Activated CD4-positive, alpha-beta T cell treated with anti-CD3 and anti-CD28 coated beads for 36 hours (primary cell): ENCODE measurements at places on chromosomes 12 and 14.
A peak's percentile ranks its signal among the peaks of the same experiment; 100 is the strongest.

DNA sequence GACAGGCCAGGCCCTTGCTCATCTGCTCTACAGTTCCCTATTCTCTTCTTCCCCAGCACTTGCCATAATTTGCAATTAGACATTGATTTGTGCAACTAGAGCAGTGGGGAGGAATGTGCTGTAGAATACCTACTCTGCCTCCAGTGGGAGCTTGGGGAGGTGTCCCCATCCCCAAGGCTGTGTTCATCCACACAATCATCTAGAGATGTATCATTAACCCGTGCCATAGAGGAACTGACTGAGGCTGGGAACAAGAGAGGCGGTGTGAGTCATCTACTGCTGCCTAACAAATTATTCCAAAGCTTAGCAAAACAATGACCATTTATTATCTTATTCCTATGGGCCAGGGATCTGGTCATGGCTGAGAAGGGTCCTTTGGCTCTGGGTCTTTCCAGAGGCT, 5.1 kb upstream of the OTUB2 start:
- DNase-seq: no peak

DNA sequence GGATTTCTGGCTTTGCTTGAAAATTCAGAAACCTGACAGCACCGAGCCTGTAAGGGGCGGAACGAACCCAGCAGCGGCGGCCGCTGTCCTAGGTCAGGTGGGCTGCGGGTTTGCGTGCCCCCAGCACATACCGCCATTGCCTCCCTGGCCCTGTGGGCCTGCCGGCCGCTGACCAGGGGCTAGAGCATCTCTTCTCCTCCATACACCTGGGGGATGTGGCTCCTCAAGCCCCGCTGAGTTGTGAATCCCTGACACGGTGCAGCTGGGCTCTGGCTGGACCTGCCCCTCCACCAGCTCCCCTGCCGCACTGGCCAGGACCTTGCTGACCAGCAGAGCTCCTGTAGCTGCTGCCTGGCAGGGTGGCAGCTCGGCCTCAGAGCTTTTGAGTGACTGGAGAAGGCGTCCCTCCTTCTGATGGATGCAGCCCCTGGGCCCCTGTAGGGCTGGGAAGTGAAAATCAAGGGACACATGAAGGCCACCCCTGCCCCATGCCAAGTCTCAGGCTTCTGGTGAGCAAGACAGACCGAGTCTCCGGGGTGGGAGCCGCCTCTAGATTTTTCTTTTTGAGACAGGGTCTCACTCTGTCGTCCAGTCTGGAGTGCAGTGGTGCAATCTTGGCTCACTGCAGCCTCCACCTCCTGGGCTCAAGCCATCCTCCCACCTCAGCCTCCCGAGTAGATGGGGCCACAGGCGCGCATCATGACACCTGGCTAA, 184.9 kb upstream of the SFSWAP start:
- no peak for DNase-seq

DNA sequence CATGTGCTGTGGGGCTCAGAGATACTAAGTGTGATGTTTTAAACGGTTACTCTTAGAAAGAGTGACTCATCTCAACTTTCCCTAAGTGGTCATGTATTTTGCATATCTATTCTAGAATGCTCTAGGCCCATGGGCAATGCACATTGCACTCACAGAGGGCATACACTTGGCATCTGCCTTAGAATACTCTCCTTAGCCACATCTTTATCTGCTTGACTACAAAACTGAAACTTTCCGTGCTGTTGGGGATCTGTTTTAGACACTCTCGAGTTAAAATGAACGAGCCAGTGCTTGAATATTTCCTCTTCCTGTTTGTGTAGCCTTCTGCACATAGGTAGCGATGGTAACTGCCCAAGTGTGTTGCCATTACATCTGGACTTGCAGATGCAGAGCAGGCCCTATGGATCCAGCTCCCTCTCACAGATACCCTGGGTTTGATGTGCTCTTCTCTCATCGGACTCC, 180.5 kb downstream of the CAND1 start:
- peak; percentile 21 for DNase-seq

- no peak for DNase-seq
These were observed 204.8 kb downstream of the ITPR2 start for GRCh38 chr12:26628234-26628633.

- DNase-seq: no peak
These were observed 10.7 kb upstream of the FRS2 start for GRCh38 chr12:69459477-69459876.
